ENCODE measurements at places on chromosomes 16 and 17.

- DNase-seq, result no peak
Measured at GRCh38 chr16:23320693-23321092, 18.6 kb downstream of the SCNN1B start.

GRCh38 chr17:46764709-46765401, 53.6 kb downstream of the WNT3 start:
- DNase-seq, result no peak

GRCh38 chr17:62703776-62704380, 76.4 kb downstream of the MRC2 start:
- no peak for DNase-seq

DNA sequence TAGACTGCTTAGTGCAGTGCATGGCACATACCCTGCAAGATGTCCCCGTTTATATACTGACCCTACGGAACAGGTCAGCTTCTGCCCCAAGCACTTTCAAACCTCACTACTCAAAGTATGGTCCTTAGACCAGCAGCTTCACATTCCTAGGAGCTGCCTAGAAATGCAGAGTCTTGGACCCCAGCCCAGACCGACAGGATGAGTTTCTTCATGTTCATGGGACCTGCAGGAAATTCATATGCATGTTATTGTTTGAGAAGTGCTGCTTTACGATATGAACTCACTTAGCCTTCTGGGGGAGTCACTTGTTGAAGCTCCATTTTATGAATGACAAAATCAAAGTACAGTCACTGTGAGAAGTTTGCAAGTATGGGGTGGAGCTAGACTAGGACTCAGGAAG, 82.6 kb downstream of the DYNLRB2 start:
- no peak for DNase-seq

DNA sequence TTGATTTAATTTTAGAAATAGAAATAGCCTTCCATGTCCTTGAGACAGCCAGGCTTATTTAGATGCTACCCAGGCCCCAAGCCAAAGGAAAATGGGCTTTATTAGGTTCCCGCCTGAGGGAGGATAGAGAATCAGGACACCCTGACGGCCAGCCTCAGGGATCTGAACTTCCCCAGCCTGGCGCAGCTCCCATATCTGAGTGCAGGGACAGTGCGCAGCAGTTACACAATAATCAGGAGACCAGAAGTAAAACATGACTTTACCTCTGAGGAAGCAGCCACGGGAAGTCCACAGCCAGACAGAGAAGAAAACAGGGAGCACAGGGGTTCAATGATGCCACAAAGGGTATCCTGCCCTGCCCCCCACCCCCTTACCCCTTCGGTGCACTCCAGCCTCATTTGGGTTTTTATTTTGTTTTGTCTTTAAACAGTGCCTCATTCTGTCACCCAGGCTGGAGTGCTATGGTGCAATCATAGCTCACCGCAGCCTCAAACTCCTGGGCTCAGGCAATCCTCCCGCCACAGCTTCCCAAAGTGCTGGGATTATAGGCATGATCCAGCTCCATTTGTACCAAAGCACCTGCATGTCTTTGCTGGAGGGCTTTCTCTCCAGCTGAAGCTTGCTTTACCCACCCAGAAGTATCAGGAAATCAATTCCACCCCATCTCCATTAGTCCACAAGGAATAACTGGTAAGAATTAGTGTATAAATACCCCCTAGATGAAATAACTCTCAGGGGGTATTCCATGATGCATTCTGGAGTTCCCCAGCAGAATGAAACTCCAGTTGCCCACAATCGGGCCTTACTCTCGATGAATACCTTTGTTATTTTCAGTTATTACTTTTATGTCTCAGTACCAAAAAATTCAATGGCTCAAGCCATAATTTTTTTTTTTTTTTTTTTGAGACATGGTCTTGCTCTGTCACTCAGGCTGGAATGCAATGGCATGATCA, 21.9 kb downstream of the ORC6 start:
- no peak for DNase-seq

GRCh38 chr16:55324285-55325079, 479 bp downstream of the IRX6 start:
- no peak for DNase-seq

GRCh38 chr16:55043499-55043898, 112.8 kb downstream of the IRX5 start:
- DNase-seq, result no peak

- no peak for DNase-seq
Measured at GRCh38 chr17:70144260-70144846, 25.0 kb upstream of the KCNJ2 start.

GRCh38 chr17:78211032-78211431, 3.0 kb upstream of the BIRC5 start:
- no peak for DNase-seq

GRCh38 chr16:78331731-78332130, 232.3 kb downstream of the WWOX start:
- DNase-seq, result no peak

- DNase-seq, result no peak
Measured at GRCh38 chr17:1008008-1008761, 11.3 kb downstream of the TIMM22 start.

- no peak for DNase-seq
Measured at GRCh38 chr16:1709356-1709755, 3.4 kb downstream of the MAPK8IP3 start.

- no peak for DNase-seq
Measured at GRCh38 chr16:86714166-86714565, 135.8 kb downstream of the FOXL1 start.

GRCh38 chr17:82463391-82463790, 4.8 kb downstream of the NARF start:
- DNase-seq, result no peak

DNA sequence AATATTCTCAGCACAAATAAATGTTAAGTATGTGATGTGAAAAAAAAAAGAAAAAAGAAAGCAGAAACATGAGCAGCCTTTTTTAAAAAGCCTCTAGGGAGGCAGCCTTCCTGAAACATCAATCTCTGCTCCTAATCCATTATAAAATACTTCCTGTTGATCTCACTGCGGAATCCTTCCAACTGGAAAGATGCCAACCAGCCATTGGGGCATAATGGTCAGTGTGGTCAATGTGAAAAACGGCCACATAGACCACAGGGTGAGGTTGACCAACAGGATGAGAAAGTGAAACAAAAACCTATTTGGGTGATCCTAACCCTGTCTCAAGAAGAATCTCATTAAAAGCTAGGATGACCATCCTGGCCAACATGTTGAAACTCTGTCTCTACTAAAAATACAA, 26.1 kb upstream of the ABCA8 start:
- no peak for DNase-seq

- no peak for DNase-seq
Measured at GRCh38 chr16:81520560-81521135, 76.0 kb downstream of the CMIP start.

DNA sequence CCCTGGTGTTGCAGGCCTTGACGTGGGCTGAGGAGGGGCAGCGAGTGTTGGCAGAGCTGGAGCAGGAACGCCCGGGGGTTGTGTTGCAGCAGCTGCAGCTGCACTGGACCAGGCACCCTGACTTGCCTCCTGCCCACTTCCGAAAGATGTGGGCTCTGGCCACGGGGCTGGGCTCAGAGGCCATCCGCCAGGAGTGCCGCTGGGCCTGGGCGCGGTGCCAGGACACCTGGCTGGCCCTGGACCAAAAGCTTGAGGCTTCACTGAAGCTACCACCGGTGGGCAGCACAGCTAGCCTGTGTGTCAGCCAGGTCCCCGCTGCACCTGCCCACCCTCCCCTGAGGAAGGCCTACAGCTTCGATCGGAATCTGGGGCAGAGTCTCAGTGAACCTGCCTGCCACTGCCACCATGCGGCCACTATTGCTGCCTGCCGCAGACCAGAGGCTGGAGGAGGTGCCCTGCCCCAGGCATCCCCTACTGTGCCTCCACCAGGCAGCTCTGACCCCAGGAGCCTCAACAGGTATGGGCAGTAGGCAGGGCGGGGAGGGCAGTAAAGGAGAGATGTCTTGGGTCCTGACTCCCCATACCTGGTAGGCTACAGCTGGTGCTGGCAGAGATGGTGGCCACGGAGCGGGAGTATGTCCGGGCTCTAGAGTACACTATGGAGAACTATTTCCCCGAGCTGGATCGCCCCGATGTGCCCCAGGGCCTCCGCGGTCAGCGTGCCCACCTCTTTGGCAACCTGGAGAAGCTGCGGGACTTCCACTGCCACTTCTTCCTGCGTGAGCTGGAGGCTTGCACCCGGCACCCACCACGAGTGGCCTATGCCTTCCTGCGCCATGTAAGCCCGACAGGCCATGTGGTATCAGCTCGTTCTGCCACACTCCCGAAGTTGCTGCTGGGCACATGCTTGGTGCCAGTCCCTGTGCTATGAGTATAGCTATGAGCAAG, 5.6 kb downstream of the PLEKHG4 start:
- no peak for DNase-seq

GRCh38 chr16:56848029-56848936, 16.7 kb upstream of the SLC12A3 start:
- DNase-seq, result no peak

DNA sequence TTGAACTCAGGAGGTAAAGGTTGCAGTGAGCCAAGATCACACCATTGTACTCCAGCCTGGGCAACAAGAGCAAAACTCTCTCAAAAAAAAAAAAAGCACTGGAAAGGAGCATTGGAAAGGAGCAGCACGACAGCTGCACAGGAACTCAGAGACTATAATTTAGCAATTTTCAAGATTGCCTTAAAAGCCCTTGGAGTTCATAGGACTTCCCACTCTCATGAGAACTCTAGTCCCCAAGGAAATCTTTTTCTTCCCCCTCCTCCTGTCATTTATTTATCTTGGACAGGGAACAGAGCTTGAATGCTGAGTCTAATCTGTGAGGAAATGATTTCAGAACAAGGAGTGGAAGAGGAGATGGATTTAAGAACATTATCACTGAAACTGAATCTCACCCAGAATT, 69.0 kb downstream of the PLXDC1 start:
- no peak for DNase-seq

DNA sequence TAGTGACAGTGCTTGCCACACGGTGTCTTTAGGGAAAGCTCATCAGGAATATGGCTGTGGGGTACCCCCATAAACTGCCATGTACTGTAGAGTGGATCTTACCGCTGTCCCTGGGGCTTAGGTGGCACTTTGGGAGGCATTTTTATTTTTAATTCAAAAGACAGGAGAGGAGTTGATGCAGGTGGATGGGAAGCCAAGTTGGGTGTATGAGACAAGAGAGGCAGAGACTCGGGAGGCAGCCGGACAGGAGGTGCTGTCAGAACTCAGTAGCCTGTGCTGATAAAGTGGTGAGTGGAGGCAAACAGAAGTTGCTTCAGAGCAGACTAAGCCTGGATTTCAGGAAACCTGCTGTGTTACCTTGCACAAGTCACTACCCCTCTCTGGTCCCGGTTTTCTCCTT, 185.9 kb downstream of the TMEM132E start:
- no peak for DNase-seq

DNA sequence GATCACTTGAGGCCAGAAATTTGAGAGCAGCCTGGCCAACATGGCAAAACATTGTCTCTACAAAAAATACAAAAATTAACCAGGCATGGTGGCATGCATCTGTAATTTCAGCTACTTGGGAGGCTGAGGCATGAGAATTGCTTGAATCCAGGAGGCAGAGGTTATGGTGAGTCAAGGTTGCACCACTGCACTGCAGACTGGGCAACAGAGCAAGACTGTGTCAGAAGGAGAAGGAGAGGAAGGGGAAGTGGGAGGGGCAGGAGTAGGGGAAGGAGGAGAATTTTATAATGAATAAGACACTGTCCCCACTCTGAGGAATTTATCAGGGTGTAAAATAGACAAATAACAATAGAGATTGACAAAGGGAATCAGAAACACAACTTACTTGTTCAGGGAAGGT, 440.6 kb upstream of the DYNLRB2 start:
- no peak for DNase-seq

DNA sequence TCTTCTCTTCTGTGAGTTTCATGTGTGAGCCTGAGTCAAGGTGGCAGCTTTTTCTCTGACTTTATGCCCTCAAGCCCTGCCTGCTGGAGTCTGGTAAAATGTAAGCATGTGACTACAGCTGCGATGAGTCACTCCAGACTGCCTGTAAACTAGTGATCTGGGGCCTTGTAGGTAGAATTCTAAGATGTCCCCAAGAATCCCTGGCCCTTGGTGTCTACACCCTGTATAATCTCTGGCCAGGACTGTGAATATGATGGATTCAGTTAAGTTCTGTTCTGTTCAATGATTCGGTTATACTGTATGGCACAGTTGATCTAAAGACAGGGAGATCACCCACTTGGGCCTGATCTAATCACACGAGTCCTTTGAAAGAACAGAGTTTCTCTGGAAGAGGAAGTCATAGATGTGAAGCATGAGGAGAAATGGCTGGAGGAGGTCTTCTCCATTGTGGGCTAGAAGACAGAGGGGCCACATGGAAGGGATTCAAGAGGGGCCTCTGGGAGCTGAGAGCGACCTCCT, 29.8 kb downstream of the PRSS54 start:
- no peak for DNase-seq

GRCh38 chr17:75783069-75783783, 1.4 kb upstream of the UNK start:
- DNase-seq, result no peak

- no peak for DNase-seq
Measured at GRCh38 chr17:59757470-59757869, 50.0 kb downstream of the VMP1 start.

- no peak for DNase-seq
Measured at GRCh38 chr16:17372386-17372785, 98.4 kb downstream of the XYLT1 start.

- DNase-seq, result no peak
Measured at GRCh38 chr16:1007284-1007850, 25.8 kb downstream of the SOX8 start.

- DNase-seq, result no peak
Measured at GRCh38 chr17:59675231-59675630, 32.0 kb downstream of the PTRH2 start.

DNA sequence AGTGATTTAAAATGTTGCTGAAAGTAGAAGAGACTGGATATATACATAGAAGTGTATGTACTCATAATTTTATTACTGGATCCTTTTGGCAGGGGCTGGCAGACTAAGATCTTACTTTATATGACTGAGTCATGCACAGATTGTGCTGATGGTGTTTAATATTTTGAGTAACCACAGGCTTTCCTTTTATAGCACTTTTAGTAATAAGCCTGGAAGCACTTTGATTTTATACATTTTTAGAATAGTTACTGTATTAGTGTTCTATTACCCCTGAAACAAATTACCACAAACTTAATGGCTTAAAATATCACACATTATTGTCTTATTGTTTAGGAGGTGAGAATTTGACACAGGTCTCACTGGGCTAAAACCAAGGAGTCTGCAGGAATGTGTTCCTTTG, 113.4 kb upstream of the CDH8 start:
- no peak for DNase-seq

DNA sequence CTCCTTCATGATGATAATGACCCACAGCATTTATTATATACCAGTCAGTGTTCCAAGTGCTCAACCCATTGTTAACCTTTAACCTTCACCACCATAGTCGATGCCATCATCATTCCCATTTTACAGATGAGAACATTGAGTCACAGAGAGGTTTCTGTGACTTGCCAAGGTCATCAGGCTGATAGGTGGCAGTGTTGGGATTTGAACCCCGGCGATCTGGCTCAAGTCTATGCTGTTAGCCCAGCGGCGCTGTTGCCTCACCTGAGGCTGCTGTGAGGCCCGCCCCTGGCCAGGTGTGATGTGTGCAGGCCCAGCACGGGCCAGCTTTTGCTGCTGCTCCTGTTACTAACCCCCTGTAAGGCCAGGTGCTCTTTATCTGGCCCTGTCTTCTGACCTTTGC, 101.2 kb downstream of the OR1D5 start:
- no peak for DNase-seq

Measured in cortex of kidney (tissue), 1 donor.